ENCODE measurements at places on chromosomes 4 and X.

- ATAC-seq, result no peak
Measured at GRCh38 chrX:149527705-149528104, 13.1 kb upstream of the EOLA1 start.

DNA sequence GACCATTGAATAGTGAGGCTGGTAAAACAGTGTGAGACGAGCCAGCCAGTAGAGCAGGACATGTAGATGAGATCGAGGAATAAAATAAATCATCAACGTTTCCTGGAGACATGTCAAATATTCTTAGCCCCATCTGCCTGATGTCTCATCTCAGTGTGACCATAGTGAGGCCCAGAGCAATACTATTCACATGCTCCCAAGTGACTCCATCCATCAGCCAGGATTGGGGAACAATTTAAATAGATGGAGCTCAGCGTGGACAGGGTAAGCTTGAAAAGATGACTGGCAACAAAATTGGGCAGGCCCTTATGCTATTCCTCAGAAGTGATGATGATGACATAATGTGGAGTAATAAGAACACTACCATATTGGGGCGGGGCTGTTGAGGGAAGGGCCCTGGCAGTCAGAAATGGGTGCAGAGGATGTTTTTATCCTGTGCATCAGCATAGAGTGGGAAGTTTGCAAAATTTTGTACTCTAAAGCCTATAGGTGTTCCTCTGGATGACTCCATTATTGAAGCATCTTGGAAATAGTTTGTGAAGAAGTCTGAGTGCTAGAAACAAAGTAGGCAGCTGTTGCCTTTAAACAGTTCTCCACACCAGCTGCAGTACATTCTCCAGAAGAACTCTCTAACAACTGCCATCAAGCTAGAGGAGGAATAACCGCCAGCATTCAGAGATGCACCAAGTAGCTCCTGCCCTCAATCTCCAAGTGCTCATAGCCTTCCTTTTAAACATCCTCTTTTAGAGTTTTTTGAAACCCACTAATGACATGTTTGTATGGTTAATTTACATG, 333.0 kb downstream of the DCHS2 start:
- peak; percentile 86 for ATAC-seq

DNA sequence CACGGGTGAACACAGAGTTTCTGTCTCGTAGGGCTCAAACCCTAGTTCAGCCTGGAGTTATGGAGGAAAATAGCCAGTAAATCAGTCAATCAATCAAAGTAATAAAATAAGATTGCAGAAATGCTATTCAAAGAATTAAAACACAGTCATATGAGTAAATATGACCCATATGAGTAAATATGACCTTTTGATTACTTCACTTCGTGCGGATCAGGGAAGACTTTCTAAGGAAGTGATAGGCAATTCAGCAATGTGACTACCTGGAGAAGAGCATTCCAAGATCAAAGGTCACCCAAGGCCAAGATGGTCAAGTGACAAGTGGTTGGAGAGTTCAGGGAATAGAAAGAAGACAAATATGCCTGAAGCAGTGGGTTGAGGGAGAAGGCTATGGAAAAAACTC, 722.6 kb downstream of the ADGRL3 start:
- ATAC-seq, result no peak

GRCh38 chrX:100731441-100732281, at the start of gene SYTL4:
SYTL4 (minus strand) TSS chrX:100732121; CDS start chrX:100702037, 30,084 bp downstream.
- ATAC-seq, result peak; percentile 84

DNA sequence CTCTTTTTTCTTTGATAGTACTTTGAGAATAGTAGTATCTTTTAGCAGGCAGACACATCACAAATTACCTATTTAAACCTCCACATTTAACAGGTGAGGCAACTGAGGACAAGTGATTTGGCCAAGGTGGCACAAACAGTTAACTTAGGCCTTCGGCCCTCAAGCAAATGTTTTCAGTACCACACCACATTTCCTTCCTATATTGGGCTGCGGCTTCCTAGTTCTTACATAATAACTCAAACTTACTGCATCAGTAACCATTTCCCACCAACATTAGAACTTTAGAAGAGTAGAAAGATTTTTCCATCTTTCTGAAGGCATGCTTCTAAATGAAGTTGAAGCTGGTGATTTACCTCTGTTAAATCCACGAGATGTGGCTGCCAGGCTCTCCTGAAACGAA, 63.2 kb upstream of the SLC4A4 start:
- no peak for ATAC-seq

GRCh38 chrX:34238896-34239295, 106.8 kb upstream of the FAM47A start:
- no peak for ATAC-seq
